Activated naive CD4-positive, alpha-beta T cell treated with anti-CD3 and anti-CD28 coated beads, Interleukin-2, amount 10 ng/mL, durations not matched to agents 7 days and 5 days (primary cell): ENCODE measurements at places on chromosomes 4 and X.
A peak's percentile ranks its signal among the peaks of the same experiment; 100 is the strongest.

DNA sequence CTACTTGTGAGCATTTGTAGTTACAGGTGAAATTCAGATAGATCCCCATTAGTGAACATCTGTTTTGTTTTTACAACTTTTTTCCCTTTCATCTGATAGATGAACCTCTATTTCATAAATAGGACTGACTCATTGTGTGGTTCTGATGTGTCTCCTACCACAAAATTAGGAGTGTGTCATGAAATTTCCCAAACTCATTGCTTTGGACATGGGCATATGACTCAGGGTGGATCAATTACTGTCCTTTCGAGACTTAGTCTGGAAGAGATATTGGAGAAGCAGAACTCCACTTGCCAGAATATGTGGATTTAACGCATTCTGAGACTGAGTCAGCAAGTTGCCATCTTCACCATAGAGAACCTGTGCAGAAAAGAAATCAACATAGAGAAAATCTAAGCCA is 53.5 kb upstream of the PCDH10 start:
- no peak for DNase-seq

- no peak for DNase-seq
Observed at GRCh38 chrX:71057848-71058530, 10.1 kb downstream of the SNX12 start.

DNA sequence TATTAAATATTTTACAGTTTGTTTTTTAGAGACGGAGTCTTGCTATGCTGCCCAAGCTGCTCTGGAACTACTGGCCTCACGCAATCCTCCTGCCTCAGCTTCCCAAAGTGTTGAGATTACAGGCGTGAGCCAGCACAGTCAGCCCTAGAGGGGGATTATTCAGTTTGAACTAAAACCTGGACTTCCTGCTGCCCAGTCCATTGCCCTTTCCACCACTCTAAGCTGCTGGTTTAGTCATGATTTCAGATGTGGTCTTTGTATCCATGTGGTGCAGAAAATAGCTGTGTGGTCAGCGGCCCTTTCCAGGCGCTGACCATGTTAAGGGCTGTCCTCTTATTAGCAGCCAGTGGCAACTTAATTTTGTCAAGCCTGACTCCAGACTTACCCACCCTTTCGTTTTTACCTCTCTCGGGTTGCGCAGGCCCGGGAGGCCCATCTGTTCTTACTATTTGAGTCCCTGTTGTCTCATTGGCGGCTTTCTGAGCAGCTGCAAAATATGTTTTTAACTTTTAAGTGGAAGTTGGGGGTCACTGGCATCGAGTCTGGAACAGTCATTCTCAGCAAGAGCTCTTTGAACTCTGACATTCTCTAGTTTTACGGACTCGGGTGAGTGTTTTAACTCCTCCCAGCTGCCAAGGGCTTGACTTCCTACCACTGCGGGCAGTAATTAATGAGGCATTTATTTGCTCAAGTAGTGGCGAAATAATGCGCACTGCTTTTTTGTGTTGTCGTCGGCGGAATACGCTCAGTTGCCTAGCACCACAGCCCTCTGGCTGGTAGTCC is 773 bp upstream of the VMA21 start:
- DNase-seq = peak; percentile 45

DNA sequence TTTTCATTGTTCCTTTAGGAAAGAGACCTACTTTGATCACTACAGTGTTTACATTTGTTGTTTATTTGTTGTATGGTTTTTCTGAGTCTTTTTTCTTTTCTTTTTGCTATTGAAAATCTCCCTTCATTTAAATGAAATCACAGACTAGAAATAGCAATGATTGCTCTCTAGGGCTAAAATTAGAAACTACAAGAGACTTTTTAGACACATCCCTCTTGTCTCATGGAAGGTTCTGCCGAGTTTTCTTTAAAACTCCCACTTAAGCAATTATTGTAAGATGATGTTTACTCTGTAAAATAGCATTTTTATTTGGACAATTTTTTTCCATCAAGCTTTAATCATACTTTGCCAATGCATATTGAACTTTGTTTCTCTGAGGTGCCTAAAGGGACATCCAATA is 136.6 kb downstream of the PALLD start:
- no peak for DNase-seq

GRCh38 chr4:71222661-71223060 is 116.2 kb upstream of the SLC4A4 start:
- DNase-seq = no peak

GRCh38 chr4:133759428-133759827 is 442.2 kb downstream of the PABPC4L start:
- DNase-seq = no peak

- no peak for DNase-seq
Observed at GRCh38 chrX:104564921-104565703, 887 bp upstream of the IL1RAPL2 start.

DNA sequence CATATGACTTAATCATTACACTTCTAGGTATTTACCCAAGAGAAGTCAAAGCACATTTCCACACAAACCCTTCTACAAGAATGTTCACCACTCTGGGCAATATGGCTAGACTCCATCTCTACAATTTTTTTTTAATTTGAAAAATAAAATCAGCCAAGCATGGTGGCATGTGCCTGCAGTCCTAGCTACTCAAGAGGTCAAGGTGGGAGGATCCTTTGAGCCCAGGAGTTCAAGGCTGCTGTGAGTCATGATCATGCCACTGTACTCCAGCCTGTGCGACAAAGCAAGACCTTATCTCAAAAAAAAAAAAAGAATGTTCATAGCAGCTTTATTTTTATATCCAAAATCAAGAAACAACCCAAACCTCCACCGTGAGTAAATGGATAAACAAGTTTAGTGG is 70.3 kb upstream of the MBNL3 start:
- no peak for DNase-seq

DNA sequence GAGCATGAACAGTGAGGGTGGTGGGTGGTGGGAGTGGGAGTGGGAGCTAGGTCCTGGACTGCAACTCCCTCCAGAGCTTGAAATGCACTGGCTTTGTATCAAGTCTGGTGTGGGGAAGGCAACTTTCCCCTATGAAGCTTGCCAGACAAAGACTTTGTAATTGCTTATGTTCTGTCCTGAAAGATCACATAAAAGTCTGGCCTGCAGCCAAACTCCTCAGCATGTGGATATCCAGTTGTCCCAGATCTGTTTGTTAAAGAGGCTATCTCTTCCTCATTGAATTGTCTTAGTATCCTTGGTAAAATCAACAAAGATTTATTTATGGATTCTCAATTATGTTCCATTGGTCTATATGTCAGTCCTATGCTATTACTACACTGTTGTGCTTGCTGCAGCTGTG is 607.9 kb downstream of the GLUD2 start:
- DNase-seq = no peak

DNA sequence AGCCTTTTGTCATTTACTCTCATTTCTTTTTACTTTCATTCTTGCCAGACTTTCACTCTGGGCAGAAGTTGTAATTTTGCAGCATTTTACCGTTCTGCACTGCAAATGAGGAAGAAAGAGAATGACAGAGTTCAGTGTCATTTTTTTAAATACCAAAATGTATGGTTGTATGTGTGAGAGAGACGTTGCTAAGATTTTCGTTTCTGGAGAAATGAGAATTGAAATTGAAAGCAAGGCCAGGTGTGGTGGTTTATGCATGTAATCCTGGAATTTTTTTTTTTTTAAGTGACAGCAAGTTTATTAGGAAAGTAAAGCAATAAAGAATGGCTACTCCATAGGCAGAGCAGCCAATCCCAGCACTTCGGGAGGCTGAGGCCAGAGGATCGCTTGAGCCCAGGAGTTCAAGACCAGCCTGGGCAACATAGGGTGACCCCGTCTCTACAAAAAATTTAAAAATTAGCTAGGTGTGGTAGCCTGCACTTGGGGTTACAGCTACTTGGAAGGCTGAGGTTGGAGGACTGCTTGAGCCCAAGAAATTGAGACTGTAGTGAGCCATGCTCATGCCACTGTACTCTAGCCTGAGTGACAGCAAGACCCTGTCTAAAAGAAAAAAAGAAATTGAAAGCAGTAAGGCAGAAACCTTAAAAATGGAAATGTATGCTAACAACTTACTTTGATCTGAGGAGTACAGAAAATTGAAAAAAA is 12.9 kb downstream of the DCK start:
- no peak for DNase-seq

- no peak for DNase-seq
Observed at GRCh38 chrX:20139966-20140365, 1.7 kb downstream of the EIF1AX start.

DNA sequence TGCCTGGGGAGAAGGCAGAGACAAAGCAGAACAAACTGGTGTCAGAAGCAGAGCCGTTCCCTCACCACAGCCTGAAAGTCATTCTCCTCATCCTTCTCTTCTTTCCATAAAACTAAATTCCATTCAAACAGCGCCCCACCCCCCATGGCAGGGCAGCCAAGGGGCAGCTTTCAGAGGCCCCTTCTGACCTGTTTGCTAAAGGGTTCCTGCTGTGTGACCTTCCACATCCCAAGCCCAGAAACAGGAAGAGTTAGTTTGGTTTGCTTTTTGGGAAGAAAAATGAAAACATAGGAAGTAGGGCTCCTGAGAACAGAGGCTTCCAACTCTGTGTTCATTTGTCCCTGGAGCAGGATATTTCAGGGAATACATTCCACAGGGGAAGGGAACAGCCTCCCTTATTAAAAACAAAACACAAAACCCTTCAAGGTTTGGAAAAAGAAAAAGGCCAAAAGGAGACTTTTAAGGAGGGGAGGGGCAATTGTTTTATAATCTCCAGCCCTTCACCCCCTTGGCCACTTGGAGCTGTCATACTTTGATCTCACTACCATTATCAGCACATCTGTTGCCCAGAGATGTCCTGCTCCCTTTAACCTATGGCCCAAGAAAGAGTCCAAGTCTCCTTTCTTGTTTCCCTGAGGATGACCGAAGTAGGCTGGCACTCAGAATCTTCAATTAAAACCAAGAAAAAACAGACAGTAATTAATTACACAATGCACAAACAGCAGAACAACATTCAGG is 25.3 kb downstream of the STARD8 start:
- no peak for DNase-seq

DNA sequence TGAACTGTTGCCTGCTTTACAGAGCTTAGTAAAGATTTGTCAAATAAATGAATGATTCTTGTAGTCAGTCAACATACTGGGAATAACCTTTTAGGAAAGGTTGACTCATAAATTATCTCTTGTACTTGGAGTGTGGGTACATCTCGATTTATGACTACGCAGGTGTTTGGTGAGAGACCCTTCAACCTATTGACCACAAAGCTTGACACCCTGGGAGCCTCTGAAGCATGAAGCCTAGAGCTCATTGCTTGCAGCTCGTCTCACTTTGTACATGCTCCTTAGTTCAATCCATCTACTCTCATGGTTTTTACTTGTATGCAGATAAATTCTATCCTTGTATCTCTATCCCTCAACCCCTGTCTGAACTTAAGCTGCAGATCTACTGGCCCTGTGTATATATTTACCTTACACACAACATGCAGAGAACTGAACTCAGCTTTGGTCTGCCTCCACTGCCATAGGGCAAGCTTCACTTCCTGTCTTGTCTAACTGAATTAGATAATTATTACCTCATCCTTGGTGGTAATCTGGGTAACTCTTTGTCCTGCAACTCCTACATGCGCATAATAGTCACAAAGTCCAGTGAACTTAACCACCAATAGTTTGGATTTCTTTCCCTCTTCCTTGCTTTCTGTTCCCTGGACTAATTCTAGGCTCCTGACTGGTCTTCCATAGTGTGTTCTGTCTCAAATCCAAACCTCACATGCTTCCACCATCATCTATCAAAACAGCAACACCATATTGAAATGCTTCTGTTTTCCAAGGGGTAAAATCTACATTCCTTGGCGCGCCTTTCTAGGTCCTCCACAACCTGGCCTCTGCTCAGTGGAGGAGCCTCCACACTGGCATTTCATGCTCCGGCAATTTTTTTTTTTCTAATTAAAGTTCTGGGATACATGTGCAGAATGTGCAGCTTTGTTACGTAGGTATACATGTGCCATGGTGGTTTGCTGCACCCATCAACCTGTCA is 32.2 kb upstream of the FAT1 start:
- no peak for DNase-seq

DNA sequence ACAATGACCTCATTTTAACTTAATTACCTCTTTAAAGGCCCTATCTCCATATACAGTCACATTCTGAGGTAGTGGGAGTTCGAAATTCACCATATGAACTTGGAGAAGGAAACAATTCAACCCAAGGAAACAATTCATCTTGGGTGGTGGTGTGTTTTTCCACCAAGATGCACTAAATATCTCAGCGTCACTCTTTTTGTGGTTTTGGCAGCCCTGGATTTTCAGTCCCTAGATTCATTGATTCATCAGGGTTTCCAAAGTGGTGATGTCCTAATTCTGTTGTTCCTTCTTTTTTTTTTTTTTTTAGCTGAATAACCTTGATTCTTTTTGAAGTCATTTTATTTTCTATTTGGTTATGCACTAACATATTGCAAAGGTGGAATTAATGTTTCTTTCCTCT is 162.6 kb upstream of the RAPGEF2 start:
- DNase-seq = no peak
